ENCODE measurements at places on chromosomes 2 and 18. TPM values are rescaled to one million over a fixed set of nuclear protein-coding genes. Genes with fewer than 3 reads are reported as not detected.

Gene RAMP1
- not detected for total RNA-seq

Gene NAT8
- total RNA-seq = not detected

Gene ADCYAP1
- not detected for total RNA-seq

Gene MYL1
- not detected for total RNA-seq

Gene LAMA1
- total RNA-seq = not detected

Gene SLC16A14
- total RNA-seq = not detected

Gene ABHD1
- total RNA-seq = 0.56 TPM

Gene DAW1
- not detected for total RNA-seq

Gene HOXD10
- not detected for total RNA-seq

DNA sequence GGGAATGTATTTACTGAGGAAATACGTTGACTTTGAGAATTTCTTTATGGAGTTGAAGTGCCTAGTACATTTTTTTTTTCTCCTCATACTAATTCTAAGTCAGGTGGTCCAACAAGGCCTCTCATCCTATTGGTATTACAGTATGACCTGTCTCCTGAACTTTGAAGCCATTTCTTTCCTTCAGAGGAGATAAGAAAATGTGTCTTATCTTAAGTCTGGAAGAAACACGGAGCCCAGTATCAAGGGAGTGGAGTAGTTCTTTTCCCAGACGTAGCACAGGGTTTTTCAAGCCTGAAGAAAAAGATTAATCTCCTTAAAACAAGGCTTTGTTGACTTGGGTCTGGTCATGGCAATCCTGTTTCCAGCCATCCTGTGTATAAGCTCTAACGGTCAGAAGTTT is 11.6 kb upstream of the CPS1 start:
- DNase-seq = no peak

DNA sequence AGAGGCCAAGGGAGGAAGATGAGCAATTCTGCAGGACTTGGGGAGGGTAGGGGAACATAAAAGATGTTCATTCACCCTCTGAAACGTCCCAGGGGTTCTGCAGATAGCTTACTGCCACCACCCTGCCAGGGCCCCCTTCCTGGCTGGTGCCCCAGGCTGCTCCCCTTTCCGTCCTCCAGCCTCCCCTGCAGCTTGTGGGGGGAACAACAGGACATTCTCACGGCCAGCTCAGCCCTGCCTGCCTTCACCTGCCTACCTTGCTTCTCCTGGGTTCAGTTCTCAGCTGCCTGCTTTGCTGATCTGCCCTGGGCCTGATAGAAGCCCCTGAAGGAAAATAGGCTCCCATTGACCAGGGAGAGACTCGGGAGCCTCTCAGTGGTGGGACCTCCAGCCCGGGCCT is 251.1 kb downstream of the CELF4 start:
- no peak for DNase-seq

- no peak for DNase-seq
These were observed 2.9 kb downstream of the STON1 start for GRCh38 chr2:48532824-48533223.

GRCh38 chr2:38068234-38068633 is 7.7 kb downstream of the CYP1B1 start:
- no peak for DNase-seq

GRCh38 chr2:29816651-29817050 is 104.7 kb downstream of the ALK start:
- DNase-seq = no peak

- no peak for DNase-seq
These were observed 108.5 kb upstream of the CYRIA start for GRCh38 chr2:16774091-16774490.

DNA sequence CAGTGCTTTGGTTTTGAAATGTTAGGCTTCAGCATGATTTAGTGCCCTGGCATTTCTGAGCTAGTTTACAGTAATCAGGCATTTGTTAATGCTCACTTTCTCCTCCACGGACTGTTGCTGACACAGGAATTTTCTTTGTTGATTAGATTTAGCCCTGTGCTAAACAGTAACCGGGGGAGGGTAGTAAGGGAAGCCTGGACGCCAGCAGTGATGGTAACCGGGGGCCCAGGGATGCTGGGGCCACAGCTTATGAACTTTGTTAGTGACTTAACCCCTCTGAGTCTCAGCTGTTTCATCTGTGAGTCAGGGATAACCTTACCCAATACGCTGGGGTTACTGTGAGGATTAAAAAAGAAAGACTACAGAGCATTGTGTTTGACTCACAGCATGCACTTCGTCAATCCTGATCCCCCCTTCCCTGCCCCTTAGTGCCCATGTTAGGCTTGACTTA is 33.5 kb downstream of the KLHL29 start:
- no peak for DNase-seq

- no peak for DNase-seq
These were observed 536.9 kb downstream of the TMX3 start for GRCh38 chr18:68177807-68178702.

GRCh38 chr2:42169874-42170521 is 845 bp downstream of the EML4 start:
- no peak for DNase-seq

DNA sequence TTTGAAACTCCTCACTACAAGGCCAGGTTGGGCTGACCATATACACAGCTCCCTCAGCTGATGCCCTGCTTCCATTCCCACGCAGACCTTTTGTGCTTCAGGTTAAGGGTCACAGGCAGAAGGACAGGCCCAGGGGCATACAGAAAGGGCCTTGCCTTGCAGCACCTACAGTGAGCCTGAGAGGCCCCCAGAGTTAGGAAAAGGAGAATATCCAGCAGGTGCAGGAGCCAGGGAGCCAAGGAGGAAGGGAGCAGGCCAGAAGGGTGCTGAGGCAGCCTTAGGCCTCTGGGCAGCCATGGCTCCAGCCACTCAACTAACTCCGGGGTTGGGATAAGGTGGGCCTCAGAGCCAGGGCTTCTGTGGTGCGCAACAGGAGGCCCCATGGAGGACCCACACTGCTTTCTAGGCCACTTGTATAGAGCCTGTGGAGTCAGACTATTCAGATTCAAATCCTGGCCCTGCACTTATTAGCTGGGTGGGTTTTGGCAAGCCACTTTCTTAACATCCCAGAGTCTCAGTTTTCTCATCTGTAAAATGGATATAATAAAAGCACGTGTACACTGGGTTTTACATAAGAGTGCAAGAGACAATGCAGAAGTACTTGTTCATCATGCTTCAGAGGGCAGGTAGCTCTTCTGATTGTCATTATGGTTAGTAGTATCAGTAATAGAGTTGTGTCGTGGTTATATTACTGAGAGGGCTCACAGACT is 214.6 kb upstream of the HAAO start:
- peak; percentile 26 for DNase-seq

DNA sequence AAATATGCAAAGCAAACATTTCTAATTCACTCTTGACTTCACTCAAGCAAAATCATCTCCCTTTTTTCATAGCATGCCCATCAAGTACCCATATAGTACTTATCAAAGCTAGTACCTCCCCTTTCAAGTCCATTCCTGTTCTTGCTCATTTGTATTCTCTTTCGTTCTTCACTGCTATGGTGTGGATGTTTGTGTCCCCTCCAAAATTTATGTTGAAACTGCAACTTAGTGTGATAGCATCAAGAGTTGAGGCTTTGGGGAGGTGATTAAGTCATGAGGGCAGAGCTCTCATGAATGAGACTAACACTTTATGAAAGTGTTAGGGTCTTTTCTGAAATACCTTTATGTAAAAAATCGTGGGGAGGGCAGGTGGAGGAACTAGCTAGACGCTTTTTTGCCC is 52.9 kb downstream of the RNU4ATAC start:
- DNase-seq = no peak

- no peak for DNase-seq
These were observed 110.2 kb downstream of the VAPA start for GRCh38 chr18:10023853-10024570.

DNA sequence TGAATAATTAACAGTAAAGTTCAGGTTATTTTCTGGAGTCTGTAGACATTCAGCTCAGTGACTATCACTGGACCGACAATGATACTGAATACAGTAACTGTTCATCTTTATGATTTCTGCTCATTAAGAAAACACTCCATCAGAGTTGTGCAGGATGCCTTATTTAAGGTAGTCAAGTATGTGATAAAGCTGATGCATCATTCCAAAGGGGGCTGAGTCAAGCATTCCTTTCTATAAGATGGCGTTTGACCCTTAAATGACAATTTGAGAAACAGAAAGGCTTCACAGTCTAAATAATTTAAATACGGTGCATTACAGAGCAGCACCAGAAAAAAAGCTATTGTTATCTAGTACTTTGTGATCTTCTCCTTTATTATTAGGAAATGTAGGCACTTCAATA is 131.1 kb downstream of the CDH2 start:
- DNase-seq = no peak

DNA sequence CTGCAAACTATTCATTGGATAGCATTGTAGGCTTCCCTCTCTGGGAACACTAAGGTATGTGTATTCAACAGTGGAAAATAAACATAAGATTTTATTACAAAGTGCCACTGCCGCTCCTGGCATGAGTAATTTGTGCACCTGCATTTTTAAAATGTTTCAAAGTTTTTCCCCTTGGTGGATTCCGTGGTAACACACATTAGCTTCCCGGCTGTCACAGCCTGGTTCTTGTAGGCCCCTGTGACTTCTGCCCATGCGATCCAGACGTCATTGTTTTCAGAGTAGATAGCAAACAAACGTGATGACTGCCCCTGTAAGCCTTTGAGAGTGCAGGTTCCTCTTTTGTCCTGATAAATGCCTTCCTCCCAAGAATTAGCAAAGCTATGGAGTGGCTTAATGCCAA is 421.0 kb downstream of the ZNF521 start:
- no peak for DNase-seq

GRCh38 chr2:224869601-224870233 is 153.6 kb upstream of the CCDC195 start:
- DNase-seq = no peak

DNA sequence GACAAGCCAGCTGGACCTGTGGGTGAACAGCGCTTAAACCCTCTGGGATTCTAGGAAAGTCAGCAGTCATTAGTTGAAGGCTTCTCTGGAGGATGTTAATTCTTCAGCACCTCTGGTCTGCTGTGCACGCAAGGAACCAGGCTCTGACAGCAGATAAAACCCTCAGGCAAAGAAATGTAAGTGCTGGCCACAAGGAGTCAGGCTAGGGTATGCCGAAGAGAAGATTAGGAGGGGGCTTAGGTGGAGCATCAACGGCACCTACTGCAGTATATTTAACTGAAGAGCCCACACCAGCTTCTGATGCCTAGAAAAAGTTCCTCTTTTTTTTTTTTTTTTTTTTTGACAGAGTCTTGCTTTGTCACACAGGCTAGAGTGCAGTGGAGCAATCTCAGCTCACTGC is 304.2 kb upstream of the MC4R start:
- no peak for DNase-seq

- no peak for DNase-seq
These were observed 198.1 kb downstream of the VAPA start for GRCh38 chr18:10111944-10112343.

DNA sequence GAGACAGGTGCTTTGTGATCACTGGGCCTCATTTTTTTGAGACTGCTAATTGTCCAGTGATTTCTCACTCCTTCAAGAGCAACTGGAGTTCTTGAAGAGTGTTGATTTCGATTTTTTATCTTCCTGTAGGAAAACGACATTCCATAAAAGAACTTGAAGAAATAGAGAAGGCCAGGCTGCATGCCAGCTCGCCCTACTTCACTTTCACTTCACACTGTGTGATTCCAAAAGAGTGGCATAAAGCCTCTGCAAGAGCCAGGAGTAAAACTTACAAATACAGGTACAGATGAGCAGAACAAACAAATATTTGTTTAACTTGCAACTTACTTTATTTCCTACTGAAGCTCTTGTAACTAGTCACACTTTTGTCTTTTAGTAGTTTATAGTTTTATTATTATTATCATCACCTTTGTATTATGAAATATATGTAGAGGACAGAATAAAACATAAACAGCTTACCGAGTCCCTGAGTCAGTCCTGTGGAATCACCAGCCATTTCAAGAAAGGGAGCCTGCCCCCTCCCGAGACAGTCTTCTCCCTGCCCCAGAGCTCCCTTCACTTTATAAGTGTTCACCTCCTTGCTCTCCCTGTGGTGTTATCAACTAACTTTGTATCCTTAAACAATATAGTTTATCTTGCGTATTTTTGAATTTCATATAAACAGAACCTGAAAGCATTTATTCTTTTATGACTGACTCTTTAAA is 8.7 kb downstream of the FAM228A start:
- no peak for DNase-seq

GRCh38 chr2:16258350-16258749 is 318.0 kb downstream of the MYCN start:
- DNase-seq = no peak

DNA sequence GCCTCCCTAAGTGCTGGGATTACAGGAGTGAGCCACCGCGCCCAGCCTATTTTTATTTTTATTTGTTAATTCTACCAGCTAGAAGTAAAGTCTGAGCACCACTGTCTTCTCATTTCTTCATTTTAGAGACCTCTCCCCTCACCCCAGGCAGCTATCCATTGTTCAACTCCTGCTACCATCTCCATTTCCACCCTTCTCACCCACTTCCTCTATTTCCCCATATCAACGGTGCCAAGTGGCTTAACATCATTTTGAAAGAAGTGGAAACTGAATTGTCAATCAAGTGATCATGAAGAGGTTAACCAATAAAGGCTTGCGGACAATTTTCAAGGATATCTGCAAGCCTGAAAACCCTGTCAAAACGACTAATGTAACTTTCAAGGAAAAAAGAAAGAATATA is 323.1 kb downstream of the NBAS start:
- DNase-seq = no peak
